ENCODE measurements at places on chromosomes 12 and 14.

DNA sequence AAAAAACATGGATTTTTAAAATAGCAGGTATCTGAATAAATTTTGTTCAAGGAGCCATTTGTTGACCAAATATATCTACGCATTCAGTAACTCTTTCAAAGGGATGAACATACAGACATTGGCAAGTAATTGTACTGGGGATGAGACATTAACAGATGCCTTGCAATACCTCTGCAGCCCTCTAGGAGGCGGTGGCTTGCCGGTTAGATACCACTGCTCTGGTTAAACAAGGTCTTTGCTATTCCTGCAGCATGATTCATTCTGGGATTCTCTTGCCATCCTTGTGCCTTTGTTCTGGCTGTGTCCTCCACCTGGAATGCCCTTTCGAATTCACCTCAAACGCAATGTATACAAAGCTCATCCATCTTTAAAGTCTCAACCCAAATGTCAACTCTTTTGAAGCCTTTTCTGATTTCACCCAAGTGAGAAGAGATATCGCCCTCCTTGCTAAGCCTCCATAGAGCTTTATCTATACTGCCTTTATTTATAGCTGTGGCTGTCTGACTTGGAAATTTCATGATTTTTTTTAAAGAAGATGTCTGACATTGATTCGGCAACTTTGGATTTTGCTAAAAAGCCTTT, 131.0 kb upstream of the SRRM4 start:
- H3K36me3 ChIP-seq = no peaks in the 10 kb centered on the region
- H3K27ac ChIP-seq = no peak overlapping the region
- no peak for DNase-seq
- H3K4me1 ChIP-seq = no peaks in the 10 kb centered on the region
- H3K27me3 ChIP-seq = no peaks in the 10 kb centered on the region

DNA sequence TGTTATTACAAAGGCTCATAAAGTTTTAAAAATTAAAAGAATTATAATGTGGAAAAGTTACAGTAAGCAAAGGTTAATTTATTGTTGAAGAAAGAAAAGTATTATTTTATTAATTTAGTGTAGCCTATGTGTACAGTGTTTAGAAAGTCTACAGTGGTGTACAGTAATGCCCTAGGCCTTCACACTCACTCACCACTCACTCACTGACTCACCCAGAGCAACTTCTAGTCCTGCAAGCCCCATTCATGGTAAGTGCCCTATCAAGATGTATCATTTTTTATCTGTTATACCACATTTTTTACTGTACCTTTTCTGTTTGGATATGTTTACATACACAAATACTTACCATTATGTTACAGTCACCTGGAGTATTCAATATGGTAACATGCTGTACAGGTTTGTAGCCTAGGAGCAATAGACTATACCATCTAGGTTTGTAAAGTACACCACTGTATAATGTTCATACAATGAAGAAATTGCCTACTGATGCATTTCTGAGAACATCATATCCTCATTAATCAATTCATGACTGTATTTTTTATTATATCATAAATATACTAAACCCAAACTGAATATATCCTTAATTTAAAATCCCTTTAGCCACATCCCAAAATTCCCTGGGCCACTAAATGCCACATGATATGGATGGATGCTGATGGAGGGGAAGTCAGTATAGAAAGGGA, 43.6 kb upstream of the NID2 start:
- no peaks in the 10 kb centered on the region for H3K27me3 ChIP-seq
- H3K4me3 ChIP-seq = no peak overlapping the region
- H3K4me1 ChIP-seq = no peaks in the 10 kb centered on the region
- H3K27ac ChIP-seq = no peak overlapping the region
- no peaks in the 10 kb centered on the region for H3K36me3 ChIP-seq
- no peak for DNase-seq

DNA sequence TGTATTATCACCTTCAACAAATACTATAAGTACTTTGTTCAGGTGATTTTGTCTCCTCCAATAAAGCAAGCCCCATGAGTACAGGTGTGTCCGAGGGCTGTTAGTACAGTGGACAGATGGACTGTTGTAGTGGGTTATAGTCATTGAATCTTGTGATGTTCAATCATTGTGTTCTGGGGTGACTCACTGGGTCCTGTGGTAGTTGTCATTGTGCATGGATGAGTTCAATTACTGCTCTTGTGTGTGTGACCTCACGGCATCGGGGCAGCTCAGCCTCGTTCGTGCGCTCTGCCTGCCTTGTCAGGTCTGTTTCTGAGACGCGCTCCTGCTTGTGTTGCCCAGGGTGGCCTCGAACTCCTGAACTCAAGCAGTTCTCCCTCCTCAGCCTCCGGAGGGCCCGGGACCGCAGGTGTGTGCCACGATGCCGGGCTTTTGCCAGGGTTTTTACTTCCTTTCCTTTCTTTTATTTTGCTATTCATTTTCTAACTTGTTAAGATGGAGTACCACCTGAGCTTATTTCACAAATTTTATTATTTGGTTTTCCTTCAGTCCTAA, 72.2 kb downstream of the DDX51 start:
- no peaks in the 10 kb centered on the region for H3K4me1 ChIP-seq
- DNase-seq = no peak
- H3K4me3 ChIP-seq = no peak overlapping the region
- no peak overlapping the region for H3K27ac ChIP-seq

DNA sequence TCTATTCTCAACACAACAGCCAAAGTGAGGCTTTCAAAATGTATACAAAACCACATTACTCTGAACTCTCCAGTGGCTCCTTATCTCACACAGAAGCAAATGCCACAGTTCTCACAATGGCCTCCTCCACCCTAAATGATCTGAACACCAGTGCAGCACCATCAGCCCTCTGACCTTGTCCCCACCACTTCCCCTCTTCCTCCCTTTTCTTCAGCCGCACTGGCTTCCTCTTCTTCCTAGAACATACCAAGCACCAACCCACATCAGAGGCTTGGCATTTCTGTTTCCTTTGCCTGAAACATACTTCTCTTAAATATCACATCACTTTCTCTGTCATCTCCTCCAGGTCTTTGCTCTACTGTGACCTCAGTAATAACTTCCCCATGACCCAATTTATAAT, 66.3 kb downstream of the GPR135 start:
- no peaks in the 10 kb centered on the region for H3K27me3 ChIP-seq
- no peaks in the 10 kb centered on the region for H3K36me3 ChIP-seq
- peak; percentile 91 for DNase-seq
- no peak overlapping the region for H3K27ac ChIP-seq
- peaks cover 11% of the 10 kb centered on the region for H3K4me1 ChIP-seq

- no peaks in the 10 kb centered on the region for H3K27me3 ChIP-seq
- H3K4me1 ChIP-seq = peaks cover 7% of the 10 kb centered on the region
- H3K27ac ChIP-seq = no peak overlapping the region
- DNase-seq = no peak
- no peak overlapping the region for H3K4me3 ChIP-seq
- peaks cover 33% of the 10 kb centered on the region for H3K36me3 ChIP-seq
Measured at GRCh38 chr14:104766863-104767633, 14.1 kb downstream of the SIVA1 start.

GRCh38 chr14:34181338-34181737, 230.5 kb upstream of the EGLN3 start:
- H3K27ac ChIP-seq = no peak overlapping the region
- no peak overlapping the region for H3K4me3 ChIP-seq
- no peaks in the 10 kb centered on the region for H3K27me3 ChIP-seq
- H3K36me3 ChIP-seq = no peaks in the 10 kb centered on the region
- peaks cover 23% of the 10 kb centered on the region for H3K4me1 ChIP-seq
- DNase-seq = no peak

DNA sequence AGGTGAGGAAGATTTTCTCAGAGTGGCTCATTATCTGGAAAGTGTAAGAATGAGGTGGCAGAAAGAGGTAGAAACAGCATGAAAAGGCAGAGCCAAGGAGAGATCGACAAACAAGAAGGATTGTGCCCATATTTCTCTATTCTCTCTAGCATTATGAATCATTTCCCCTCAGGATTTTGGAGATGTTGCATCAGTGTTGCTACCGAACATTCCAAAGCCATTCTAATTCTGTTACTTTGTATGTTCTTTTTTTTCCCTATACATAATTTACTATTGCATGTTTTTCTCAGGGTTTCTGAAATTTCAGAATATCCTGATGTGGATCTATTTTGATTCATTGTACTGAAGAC, 61.4 kb downstream of the KICS2 start:
- DNase-seq = no peak
- H3K27me3 ChIP-seq = no peaks in the 10 kb centered on the region
- no peak overlapping the region for H3K27ac ChIP-seq
- no peaks in the 10 kb centered on the region for H3K36me3 ChIP-seq
- H3K4me1 ChIP-seq = no peaks in the 10 kb centered on the region

DNA sequence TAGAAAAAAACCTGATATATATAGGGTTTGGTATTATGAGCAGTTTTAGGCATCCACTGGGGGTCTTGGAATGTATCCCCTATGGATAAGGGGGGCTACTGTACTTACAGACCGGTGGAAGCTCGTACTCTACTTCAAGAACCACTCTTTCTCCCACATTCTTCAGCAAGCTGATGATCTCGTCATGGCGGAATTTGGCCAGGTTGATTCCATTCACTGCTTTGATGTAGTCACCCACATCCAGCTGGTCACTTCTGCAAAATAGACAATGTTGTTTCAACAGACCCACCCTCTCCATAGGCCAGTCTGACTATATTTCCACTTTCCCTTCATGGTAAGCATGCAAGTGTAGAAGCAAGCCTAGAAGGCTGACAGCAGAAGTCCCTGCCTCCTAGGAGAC, 139.9 kb downstream of the GRIP1 start:
- H3K27ac ChIP-seq = no peak overlapping the region
- no peaks in the 10 kb centered on the region for H3K27me3 ChIP-seq
- DNase-seq = no peak
- no peak overlapping the region for H3K4me3 ChIP-seq
- H3K4me1 ChIP-seq = no peaks in the 10 kb centered on the region

Measured in common myeloid progenitor, CD34-positive (primary cell).